ENCODE measurements at places on chromosomes 6 and 20. TPM values are rescaled to one million over a fixed set of nuclear protein-coding genes. Genes with fewer than 3 reads are reported as not detected.

Gene ALDH8A1
- total RNA-seq: 11.2 TPM

Gene DPPA5
- total RNA-seq: not detected

Gene SNX5
- 94.9 TPM for total RNA-seq

Gene SYNDIG1
- 5.4 TPM for total RNA-seq

Gene CRYBG1
- total RNA-seq: 32.6 TPM

Gene COX4I2
- total RNA-seq: 1.3 TPM

Gene RHAG
- not detected for total RNA-seq

Gene F13A1
- total RNA-seq: 275 TPM

Gene SLC52A3
- 10.9 TPM for total RNA-seq

Gene CEP162
- total RNA-seq: 14.6 TPM

Gene RAMACL
- total RNA-seq: 1.9 TPM

Gene MTFR2
- 1.3 TPM for total RNA-seq

GRCh38 chr6:141492521-141493284 lies 640.0 kb upstream of the GJE1 start:
- H3K27ac ChIP-seq: no peak overlapping the region
- H3K27me3 ChIP-seq: no peaks in the 10 kb centered on the region
- DNase-seq: no peak
- H3K4me3 ChIP-seq: no peak overlapping the region
- H3K36me3 ChIP-seq: no peaks in the 10 kb centered on the region
- no peaks in the 10 kb centered on the region for H3K4me1 ChIP-seq

DNA sequence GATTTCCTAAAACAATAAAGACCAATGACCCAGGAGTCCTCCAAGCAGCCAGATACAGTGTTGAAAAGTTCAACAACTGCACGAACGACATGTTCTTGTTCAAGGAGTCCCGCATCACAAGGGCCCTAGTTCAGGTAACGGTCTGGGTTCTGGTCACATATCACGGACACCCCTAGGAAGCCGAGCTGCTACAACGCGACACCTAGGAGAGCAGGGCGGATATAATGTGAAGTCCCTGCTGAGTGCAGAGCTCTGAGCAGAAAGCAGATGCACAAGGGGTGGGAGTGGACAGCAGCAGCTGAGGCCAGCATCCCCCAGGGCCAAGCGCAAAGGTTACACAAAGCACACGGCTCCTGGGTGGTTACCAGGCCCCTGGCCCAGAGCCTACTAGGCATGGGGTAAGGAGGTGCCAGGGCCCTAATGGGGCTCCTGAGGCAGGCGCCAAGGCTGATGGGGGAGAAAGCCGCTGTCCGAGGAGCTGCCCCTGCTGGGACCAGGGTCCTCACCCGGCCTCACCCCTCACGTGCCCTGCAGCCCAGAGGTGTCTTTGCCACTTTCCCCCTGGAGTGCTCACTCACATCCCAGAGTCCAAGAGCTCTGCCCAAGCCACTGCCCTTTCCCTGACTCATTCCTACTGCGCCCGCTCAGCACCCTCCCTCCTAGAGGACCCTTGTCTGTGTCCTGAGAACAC lies 8.4 kb downstream of the CST7 start:
- no peak overlapping the region for H3K27ac ChIP-seq
- no peaks in the 10 kb centered on the region for H3K4me1 ChIP-seq
- peak; percentile 8 for DNase-seq

- no peak for DNase-seq
- no peaks in the 10 kb centered on the region for H3K27me3 ChIP-seq
- H3K4me1 ChIP-seq: no peaks in the 10 kb centered on the region
- no peak overlapping the region for H3K27ac ChIP-seq
Measured at GRCh38 chr6:163485388-163485851, 70.9 kb downstream of the QKI start.

- H3K27ac ChIP-seq: no peak overlapping the region
- no peak overlapping the region for H3K4me3 ChIP-seq
- H3K4me1 ChIP-seq: no peaks in the 10 kb centered on the region
Measured at GRCh38 chr20:32605167-32605656, 20.1 kb upstream of the NOL4L start.

- H3K4me3 ChIP-seq: no peak overlapping the region
- no peak for DNase-seq
- H3K27ac ChIP-seq: no peak overlapping the region
- no peaks in the 10 kb centered on the region for H3K36me3 ChIP-seq
Measured at GRCh38 chr20:38590676-38591473, 9.9 kb downstream of the ADIG start.

DNA sequence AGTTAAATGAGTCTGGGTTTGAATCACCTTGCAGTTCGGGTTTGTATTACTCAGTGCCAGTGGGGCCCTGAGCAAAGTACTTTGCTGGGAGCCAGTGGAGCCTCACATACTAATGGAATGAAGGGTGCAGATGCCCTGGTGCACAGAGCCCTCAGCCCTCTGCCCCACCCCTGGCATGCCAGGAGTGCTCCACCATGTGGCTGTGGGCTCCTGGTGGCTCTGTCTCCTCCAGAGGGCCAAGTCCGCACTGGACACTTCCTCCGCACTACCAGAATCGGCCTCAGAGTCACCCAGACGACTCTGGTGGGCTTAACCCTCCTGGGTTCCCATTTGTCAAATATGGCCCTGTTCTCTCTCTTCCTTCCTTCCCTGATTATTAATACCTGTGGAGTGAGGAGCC lies 94.0 kb downstream of the STK35 start:
- no peaks in the 10 kb centered on the region for H3K27me3 ChIP-seq
- DNase-seq: no peak
- no peaks in the 10 kb centered on the region for H3K36me3 ChIP-seq
- no peak overlapping the region for H3K4me3 ChIP-seq

- no peaks in the 10 kb centered on the region for H3K27me3 ChIP-seq
- H3K4me3 ChIP-seq: no peak overlapping the region
- DNase-seq: no peak
- H3K27ac ChIP-seq: no peak overlapping the region
- no peaks in the 10 kb centered on the region for H3K4me1 ChIP-seq
- no peaks in the 10 kb centered on the region for H3K36me3 ChIP-seq
Measured at GRCh38 chr6:166032366-166033200, 135.1 kb downstream of the TBXT start.

DNA sequence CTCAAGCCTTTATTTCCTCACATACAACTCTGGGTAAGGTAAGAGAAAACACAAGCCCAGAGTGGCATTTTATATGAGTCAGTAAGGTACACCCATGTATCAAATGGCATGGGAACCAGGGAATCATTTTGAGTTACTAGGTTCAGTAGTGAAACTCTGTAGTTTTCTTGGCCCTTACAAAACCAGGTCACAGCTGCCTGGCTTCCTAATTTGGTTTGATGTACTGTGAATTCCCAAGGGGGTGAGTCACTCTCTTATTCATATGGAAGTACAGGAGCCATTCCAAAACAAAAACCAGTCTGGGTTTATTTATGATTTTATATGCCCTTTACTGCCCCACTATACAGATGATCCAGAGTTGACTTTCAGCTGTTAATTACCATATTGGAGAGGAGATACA lies 70.7 kb downstream of the PDE7B start:
- no peaks in the 10 kb centered on the region for H3K4me1 ChIP-seq
- no peaks in the 10 kb centered on the region for H3K36me3 ChIP-seq
- DNase-seq: no peak

DNA sequence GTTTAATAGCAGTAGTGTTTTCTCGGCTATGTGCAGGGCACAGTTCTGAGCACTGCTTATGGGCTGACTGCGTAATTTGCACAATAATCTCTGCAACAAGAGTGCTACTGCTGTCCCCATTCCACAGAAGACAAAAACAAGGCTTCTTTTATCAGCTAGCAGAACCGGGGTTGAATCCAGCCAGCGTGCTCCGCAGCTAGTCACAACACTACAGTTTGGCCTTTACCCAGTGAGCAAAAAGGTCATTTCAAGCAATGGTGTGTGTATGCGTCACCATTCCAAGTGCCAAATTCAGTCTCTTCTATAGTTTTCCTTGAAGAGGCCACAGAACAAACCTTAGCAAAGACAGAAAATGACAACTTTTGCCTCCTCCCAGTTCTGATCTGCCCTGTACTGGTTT lies 61.1 kb downstream of the LRFN2 start:
- no peak for DNase-seq
- H3K4me3 ChIP-seq: no peak overlapping the region
- no peaks in the 10 kb centered on the region for H3K4me1 ChIP-seq
- no peak overlapping the region for H3K27ac ChIP-seq

- H3K4me3 ChIP-seq: no peak overlapping the region
- DNase-seq: no peak
- peaks cover 17% of the 10 kb centered on the region for H3K4me1 ChIP-seq
- no peaks in the 10 kb centered on the region for H3K27me3 ChIP-seq
- H3K27ac ChIP-seq: peak overlapping the region; percentile 33
Measured at GRCh38 chr6:169189686-169190085, 64.0 kb downstream of the THBS2 start.

DNA sequence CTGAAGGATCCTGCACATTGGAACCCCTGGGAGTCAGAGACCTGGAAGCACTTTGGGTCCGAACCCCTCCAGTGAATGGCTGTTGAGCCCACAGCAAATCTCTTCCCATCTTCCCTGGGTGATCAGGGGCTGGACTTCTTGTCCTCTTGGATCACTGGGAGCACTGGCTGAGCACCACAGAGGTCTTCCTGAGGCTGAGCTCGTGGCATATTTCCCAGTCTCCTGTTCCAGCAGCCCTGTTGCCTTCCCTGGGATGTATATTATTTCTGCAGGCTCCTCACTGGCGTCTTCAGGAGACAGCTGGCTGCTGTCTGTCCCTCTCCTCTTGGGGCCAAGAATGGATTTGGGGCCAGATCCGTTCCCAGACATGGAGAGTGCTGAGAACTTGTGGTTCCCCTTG lies 43.4 kb downstream of the PTK7 start:
- H3K36me3 ChIP-seq: no peaks in the 10 kb centered on the region
- H3K4me1 ChIP-seq: peaks cover 14% of the 10 kb centered on the region
- H3K4me3 ChIP-seq: no peak overlapping the region
- no peak overlapping the region for H3K27ac ChIP-seq
- no peak for DNase-seq
- no peaks in the 10 kb centered on the region for H3K27me3 ChIP-seq

DNA sequence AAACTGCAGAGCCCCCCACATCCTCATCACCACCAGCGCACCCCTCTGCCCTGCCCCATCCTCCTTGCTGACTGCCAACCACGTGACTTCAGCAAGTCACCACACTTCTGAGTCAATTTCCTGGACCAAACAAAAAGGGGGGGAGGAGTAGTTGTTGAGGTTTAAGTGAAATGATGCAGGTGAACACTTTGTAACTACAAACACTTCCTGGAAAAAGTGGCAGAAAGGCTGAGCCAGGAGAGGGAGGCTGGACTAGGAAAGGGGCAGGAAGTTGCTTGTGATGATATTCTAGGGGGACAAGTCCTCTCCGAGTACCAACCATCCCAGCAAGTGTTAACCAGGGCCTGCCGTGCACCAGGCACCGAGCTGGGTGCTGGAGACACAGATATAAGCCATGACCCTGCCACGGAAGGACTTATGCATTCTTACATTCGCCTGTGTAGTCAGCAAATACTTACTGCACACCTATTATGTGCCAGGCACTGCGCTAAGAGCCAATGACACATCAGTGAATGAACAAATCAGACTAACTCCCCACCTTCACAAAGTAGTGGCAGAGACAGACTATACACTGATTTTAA lies 67.3 kb downstream of the PREX1 start:
- H3K4me3 ChIP-seq: no peak overlapping the region
- peak overlapping the region; percentile 41 for H3K27ac ChIP-seq
- peaks cover 16% of the 10 kb centered on the region for H3K4me1 ChIP-seq

DNA sequence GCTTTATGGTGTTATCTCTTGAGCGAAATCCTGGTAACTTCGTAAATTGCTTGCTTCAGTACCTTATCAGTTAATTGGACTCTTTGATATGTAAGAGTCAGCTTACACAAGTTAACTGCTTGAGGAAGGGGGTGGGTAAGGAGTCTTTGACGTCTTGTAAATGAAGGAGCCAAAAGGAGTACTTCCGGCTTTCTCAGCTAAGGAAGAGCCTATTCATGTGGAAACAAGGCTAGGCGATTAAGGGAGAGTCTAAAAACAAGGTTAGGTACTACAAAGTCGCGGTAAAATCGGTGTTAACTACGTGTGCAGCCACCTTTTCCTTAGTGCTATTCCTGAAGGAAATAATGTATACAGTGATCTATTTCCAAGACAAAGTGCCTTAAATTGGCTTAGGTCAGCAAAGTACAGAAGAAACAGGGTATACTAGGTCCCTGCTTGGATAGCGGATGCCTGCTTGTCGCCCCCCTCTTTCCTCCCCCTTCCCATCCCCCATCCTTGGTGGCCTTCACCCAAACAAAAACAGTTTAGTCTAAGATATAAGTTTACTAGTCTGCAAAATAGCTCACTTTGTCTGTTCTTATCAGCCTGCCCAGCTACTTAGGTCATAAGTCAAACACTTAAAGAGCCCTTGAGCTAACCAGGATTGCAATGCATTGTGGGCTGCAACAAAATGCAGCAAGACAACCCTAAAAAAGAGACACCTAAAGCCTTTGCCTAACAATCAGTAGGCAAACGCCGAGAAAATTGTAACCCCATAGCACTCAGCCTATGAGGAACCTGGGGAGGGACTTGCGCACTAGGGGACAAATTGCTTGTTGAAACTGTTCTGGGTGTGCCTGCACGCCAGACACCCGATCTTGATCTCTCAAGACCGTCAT lies 147.3 kb downstream of the TRIM27 start:
- no peaks in the 10 kb centered on the region for H3K36me3 ChIP-seq
- H3K27ac ChIP-seq: no peak overlapping the region
- no peak overlapping the region for H3K4me3 ChIP-seq
- peaks cover 77% of the 10 kb centered on the region for H3K27me3 ChIP-seq

DNA sequence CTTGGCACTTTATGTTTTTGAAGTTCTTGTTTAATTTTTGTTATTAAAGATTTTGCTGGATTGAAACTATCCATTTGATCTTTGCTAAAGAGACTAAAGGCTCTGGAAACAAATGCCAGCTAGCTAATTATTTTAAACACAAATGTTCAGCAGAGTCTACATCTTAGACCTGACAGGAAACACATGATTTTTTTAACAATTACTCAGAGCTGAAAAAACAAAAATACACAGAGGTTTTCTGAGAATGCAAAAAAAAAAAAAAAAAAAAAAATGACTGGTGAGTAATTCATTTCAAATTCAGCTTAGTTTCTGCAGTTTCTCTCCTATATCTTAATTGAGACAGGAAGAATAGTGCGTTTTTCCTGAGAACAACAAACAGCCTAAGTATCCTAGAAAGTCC lies 448.0 kb downstream of the TENT5A start:
- no peak overlapping the region for H3K27ac ChIP-seq
- H3K4me3 ChIP-seq: no peak overlapping the region
- H3K27me3 ChIP-seq: no peaks in the 10 kb centered on the region
- H3K36me3 ChIP-seq: no peaks in the 10 kb centered on the region
- no peak for DNase-seq

- H3K4me3 ChIP-seq: no peak overlapping the region
- H3K27ac ChIP-seq: no peak overlapping the region
- no peaks in the 10 kb centered on the region for H3K36me3 ChIP-seq
- peaks cover 8% of the 10 kb centered on the region for H3K4me1 ChIP-seq
Measured at GRCh38 chr6:158852312-158853071, 33.3 kb upstream of the EZR start.

DNA sequence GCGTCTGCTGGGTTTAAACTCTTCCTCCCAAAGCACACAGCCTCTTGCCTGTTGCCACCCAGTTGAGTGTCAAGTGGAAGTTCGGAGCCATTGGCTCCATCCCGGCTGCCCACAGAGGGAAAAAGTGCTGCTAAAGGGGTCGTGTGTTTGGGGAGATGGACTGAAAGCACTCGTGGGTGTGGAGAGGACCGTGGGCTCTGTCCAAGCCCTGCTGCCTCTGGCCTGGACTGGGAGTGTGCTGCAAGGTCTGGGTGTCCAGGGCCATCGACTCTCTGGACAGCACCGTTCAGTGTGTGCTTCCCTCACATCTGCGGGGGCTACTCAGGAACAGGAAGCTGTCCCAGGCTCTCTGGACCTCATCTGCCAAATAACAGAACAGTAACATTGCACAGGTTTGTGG lies 269.3 kb downstream of the DLL1 start:
- no peaks in the 10 kb centered on the region for H3K36me3 ChIP-seq
- no peaks in the 10 kb centered on the region for H3K4me1 ChIP-seq
- H3K27me3 ChIP-seq: no peaks in the 10 kb centered on the region
- no peak overlapping the region for H3K4me3 ChIP-seq
